ENCODE measurements at places on chromosomes 6 and 20.

GRCh38 chr6:142953373-142954273 is 8.6 kb upstream of the HIVEP2 start:
- DNase-seq, result no peak

- no peak for DNase-seq
Measured at GRCh38 chr6:30554962-30555815, 1.1 kb downstream of the GNL1 start.

DNA sequence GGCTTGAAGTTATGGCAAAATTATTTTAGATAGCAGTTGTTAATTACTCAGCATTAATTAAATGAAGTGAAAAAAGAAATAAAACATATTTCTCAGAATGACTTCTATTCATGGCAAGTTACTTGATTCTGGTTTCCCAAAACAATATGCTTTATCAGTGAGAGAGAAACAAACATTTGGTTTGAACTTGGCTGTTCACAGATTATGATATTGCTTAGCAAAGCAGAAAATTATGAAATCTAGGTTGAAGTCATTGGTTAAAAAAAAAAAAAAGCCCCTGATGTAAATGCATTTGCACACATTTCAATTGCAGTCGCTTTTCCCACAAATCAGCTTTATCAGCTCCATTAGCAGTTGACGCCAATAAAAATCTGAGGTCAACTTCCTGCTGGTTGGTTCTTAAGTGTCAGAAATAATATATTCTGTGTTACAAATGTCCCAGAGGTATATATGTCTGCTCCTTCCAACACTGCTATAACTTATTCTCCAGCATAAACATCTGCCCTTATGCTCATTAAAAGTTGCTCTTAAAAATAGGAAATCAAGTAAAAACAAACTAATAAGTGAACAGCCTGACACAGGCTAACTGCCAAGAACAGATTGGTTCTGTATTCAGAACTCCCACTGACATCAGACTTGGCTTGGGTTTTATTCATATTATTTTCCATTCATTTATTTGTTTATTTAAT is 275.4 kb downstream of the PHF3 start:
- DNase-seq, result no peak

- DNase-seq, result no peak
Measured at GRCh38 chr6:18155864-18156421, 721 bp downstream of the KDM1B start.

DNA sequence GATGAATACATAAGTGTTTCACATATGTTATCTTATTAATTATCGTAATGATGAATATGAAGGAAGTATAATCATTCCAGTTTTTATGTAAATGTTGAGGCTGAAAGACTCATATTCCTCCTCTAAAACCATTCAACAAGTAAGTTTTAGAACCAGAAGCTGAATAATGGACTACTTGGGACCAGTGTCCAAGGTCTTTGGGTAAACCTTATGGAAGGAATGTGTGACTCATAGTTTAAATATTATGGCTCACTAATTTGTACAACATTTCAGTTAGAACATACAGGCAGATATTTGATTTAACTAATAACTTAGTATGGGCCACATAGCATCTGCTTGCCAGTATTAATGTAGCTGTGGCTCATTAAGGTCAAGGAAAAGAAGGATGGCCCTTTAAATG is 209.6 kb downstream of the TFAP2B start:
- DNase-seq, result no peak

DNA sequence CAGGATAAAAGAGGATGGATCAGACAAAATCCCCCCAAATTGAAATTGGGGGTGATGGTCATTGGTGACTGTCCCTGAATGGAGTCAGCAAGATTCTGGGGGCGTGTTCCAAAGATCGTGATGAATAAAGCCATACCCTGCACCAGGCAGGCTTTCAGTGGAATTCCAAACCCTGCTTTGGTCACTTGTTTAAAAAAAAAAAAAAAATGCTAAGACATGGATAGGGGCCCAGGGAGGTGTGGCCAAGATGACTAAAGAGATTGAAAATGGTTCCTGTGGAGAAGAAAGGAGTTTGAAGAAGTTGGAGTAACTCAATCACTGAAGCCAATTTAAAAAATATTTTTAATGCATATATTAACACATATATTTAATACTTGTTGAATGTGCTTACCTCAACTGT is 161.4 kb upstream of the KCNG1 start:
- no peak for DNase-seq

GRCh38 chr20:34199183-34199582 is 42.0 kb upstream of the ASIP start:
- no peak for DNase-seq

DNA sequence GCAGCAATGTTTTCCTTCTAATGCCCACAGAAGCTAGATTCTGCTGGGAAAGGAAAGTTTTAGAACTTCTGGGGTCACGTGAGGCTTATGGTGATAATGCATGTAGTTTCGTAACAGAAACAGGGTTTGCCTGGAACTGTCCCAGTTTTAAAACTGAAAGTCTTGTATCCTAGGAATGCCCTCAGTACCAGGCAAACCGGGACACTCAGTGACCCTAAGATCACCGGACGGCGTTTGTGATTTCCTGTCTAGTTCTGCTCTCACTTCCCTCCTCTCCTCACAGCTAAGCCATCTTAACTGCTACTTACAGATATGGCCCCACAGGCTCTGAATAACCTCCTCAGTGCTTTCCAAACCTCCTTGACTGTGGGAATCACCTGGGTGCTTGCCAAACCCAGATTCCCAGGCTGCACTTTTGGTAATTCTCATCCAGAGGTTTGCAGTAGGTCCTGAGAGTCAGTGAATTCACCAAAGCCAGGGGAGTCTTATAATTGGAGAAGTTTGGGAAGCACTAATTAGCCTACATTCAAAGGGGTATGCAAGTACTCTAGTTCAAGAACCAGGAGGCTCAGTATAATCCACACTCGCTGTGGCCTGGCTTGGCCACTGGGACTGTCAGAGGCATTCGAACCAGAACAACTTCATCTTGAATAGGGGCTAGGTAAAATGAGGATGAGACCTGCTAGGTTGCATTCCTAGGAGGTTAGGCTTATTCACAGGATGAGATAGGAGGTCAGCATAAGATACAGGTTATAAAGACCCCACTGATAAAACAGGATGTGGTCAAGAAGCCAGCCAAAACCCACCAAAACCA is 231.6 kb upstream of the MYLIP start:
- DNase-seq, result no peak

DNA sequence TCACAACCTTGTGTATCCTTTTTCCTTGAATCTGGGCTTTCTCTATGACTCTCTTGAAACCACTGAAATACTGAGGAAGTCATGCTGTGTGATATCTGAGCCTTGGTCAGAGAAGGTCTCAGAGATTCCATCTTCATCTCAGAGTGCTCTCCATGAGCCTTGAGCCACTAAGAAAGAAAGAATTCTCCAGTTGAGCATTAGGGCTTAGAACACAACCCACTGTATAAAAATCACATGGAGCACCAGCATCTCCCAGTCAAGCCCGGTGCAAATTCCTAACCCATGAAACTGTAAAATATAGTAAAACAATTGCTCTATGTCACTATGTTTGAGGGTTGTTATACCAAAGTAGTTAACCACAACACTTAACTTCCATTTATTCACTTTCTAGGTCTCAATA is 181.4 kb downstream of the MOXD1 start:
- no peak for DNase-seq

DNA sequence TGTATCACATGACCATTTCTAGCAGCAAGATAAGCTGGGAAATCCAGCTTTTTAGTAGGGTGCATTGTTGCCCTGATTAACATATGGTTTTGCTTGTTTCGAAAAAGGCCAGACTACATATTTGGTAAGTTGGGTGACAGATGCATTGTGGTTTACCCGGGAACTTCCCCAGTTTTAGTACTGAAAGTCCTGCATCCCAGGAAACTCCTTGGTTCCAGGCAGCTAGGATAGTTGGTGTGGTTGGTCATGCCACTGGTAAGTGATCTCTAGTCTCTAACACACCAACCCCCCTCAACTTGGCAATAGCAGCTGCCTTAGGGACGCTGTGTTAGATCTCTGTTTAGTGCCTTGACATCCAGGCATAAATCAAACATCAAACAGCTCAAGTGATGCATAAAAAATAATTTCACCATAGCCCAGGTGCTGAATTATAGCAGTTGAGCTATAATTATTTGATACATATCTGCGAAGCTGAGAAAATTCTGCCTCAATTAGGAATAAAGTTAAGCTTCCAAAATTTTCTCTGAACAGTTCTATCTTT is 216.5 kb downstream of the TFAP2C start:
- DNase-seq, result no peak

DNA sequence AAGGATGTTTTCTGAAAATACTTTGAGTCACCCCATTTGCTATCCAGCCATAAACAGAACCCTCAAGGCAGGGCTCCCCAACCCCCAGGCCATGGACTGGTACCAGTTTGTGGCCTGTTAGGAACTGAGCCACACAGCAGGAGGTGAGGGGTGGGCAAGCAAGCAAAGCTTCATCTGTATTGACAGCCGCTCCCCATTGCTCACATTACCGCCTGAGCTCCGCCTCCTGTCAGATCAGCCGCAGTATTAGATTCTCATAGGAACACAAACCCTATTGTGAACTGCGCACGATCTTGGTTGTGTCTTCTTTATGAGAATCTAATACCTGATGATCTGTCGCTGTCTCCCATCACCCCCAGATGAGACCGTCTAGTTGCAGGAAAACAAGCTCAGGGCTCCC is 543.8 kb downstream of the CBLN4 start:
- no peak for DNase-seq

- DNase-seq, result no peak
Measured at GRCh38 chr6:111767752-111768430, 105.4 kb downstream of the FYN start.

- DNase-seq, result peak; percentile 14
Measured at GRCh38 chr6:49849213-49849907, 17.0 kb downstream of the CRISP1 start.

GRCh38 chr20:23754731-23755130 is 4.0 kb upstream of the CST1 start:
- no peak for DNase-seq

- DNase-seq, result no peak
Measured at GRCh38 chr20:7798176-7798575, 142.1 kb downstream of the HAO1 start.

GRCh38 chr6:150184850-150185731 is 42.2 kb downstream of the PPP1R14C start:
- DNase-seq, result no peak

GRCh38 chr6:162940426-162940825 is 212.7 kb downstream of the PACRG start:
- no peak for DNase-seq

DNA sequence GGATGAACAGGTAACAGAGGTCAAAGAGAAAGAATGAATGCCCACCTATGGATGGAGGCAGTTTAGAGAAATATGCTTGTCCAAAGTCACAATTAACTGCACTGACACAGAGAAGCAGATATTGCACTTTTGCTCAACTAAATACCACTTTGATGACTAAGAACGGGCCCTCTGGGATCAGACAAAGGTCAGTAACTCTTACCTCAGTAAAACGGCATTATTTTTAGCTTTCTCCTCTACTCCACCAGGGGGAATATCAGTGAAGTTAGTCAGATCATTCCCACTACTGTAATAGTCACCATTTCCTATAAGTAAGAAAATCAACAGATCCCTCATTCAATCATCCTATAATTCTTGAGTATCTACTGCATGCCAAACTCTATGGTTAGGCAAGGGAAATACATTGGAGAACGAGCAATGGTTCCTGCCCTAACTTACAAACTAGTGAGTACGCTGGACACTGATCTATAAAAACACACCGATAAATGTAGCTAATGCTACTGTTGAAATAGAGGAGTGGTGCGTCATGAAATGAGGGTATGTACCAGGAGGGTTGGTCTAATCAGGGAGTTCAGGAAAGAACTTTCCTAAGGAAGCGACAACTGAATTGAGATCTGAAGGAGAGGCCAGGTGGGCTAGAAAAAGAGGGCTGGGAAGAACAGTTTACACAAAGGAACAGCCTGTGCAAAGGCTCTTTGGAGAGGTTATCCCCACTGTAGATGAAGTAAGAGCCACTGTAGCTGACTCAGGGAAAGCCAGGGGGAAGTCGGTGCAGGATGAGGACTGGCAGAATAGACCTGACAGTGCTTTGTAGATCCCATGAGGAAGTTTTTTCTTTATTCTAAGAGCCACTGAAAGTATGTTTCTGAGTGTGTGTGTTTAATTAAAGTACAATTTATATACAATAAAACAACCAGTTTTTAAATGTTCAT is 9.2 kb downstream of the ECI2 start:
- DNase-seq, result peak; percentile 66

GRCh38 chr6:72689107-72689954 is 67.5 kb downstream of the KCNQ5 start:
- no peak for DNase-seq

- no peak for DNase-seq
Measured at GRCh38 chr6:128024046-128024445, 123.2 kb upstream of the THEMIS start.

DNA sequence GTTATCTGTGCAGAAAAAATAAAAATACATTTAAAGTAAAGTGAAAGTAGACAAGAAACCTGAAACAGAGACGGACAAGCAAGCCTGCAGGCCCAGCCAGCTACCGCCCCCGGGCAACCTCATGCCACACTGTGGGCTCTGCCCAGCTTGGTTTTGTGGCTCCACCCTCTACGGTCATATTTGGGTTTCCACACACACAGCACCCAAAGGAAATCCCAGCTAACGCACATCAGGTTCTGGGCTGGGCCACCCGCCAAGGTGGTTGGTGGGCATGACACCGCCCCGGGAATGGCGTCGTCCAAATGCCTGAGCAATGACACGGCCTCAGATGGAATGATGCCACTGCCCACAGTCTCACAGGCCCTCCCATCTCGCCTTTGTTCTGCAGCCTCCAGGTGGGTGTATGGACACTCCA is 22.9 kb downstream of the FAM110A start:
- peak; percentile 40 for DNase-seq

DNA sequence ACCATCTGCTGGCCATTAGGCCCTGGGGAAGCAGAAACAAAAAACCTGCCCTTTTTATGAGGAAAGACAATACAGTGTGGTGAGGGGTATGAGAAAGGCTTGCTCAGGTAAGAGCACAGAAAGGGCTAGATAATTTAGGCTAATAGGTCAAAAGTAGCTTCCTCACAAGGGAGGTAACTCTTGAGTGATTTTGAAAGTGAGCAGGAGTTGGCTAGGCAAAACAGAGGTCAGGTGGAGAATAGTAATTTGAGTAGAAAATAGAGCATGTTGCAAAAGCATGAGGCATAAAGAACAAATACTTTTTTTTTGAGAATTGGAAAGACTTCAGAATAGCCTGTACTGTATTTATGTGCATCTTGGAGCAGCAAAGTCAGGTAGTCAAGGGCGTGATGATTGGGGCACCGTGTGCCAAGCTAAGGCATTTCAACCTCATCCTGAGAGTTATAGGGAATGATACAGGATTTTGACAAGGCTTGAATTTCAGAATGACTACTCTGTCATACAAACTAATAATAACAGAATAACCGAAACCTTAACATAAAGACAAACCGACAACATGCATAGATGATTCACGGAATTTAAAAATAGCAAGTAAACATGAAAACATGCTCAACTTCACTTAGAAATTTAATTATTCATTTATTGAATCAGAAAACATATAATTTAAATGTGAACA is 123.0 kb upstream of the ENPP5 start:
- no peak for DNase-seq

GRCh38 chr6:18359237-18359885 is 27.8 kb upstream of the RNF144B start:
- DNase-seq, result no peak

GRCh38 chr6:170470734-170471133 is 82.4 kb downstream of the PSMB1 start:
- DNase-seq, result no peak

Measured in GM04504 (cell line).